ENCODE measurements at places on chromosomes 2 and 18.

DNA sequence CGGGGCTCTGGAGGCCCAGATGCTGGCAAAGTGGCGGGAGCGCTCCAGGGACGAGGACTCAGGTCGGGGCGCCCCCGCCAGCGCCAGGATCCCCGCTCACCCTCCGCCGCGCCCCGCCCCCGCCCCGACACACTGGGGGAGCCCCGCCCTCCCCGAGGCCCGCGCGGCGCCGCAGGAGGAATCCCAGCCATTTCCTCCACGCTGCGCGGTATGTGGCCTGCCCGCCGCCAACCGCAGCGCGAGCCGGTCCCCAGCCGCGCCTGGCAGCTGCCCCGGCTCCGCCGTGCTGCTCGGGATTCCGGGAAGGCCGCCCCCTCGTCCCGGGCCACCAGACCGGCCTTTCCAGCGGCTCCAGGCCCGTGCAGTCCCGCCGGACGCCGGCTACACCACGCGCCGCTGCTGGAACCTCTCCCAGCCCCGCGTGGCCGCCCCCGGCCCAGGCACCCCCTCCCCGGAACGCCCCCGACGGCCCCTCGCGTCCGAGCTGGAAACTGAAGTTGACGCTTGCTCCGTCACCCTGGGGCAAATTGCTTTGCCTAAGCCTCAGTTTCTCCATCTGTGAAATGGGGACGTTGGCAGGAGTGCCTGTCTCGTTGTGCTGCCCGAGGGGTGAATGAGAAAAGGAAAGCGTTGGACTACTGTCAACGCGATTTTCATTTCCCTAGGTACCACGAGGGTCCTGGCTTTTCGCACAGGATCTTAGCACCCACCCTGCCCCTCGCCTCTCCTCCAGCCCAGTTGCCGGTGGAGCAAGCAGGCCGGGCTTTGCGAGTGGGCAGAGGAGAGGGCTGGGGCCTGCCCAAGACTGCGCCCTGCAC, 53.6 kb downstream of the PKDCC start:
- no peak for DNase-seq

GRCh38 chr18:22427822-22428549, 10.3 kb upstream of the CTAGE1 start:
- no peak for DNase-seq

GRCh38 chr2:113283704-113284284, 5.1 kb upstream of the PAX8 start:
- peak; percentile 88 for DNase-seq

DNA sequence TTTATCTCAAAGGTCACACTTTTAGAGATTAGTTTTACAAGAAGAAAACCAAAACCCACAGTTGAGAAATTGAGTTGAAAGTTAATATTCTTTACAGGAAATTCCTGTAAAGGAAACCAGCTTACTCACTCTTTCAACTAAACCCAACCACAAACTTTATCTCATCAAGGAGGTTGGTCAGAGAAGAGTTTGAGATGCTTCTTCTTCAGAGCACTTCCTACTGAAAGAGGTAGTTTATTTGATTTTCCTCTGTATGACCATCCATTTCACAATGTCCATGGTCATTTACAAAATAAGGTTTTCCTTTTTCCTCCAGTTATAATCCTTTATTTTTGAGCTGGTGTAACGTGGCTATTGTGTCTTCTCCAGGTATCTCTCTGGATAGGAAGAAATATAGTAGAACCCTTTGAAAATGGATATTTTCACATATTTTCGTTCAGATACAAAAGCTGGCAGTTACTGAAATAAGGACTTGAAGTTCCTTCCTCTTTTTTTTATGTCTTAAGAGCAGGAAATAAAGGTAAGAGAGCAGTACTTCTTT, 4.5 kb upstream of the IL18RAP start:
- peak; percentile 14 for DNase-seq

GRCh38 chr2:205754285-205754923, 72.1 kb downstream of the NRP2 start:
- DNase-seq: no peak

DNA sequence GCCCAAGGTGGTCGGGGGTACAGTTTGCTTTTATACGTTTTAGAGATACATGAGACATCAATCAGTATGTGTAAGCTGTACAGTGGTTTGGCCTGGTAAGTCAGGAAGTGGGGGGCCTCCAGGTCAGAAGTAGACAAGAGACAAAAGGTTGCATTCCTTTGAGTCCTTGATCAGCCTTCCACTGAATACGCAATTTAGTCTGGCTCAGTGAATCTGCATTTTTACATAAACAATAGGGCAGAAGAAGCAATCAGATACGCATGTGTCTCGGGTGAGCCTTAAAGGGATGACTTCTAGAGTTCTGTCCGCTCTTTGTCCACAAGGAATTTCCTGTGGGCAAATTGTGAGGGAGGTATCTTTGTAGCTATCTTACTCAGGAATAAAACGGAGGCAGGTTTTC, 87.2 kb downstream of the SOWAHC start:
- DNase-seq: no peak

- no peak for DNase-seq
Observed at GRCh38 chr2:85506768-85507181, 32.2 kb upstream of the MAT2A start.

- DNase-seq: no peak
Observed at GRCh38 chr18:27206411-27206810, 21.3 kb upstream of the CHST9 start.

GRCh38 chr18:45775743-45776142, 49.7 kb upstream of the SIGLEC15 start:
- no peak for DNase-seq

GRCh38 chr2:46847185-46847710, 68.4 kb downstream of the MCFD2 start:
- peak; percentile 80 for DNase-seq

GRCh38 chr2:3476321-3476984, 42.9 kb downstream of the ADI1 start:
- no peak for DNase-seq

GRCh38 chr2:168912901-168913369, 11.8 kb downstream of the G6PC2 start:
- DNase-seq: no peak

- no peak for DNase-seq
Observed at GRCh38 chr2:108351889-108352288, 25.9 kb upstream of the SULT1C4 start.

- DNase-seq: no peak
Observed at GRCh38 chr2:212537726-212538304, 787 bp downstream of the ERBB4 start.

GRCh38 chr2:10452956-10453904, 5.1 kb upstream of the ODC1 start:
- no peak for DNase-seq

- DNase-seq: peak; percentile 47
Observed at GRCh38 chr2:175036582-175037018, 31.4 kb upstream of the CHN1 start.

DNA sequence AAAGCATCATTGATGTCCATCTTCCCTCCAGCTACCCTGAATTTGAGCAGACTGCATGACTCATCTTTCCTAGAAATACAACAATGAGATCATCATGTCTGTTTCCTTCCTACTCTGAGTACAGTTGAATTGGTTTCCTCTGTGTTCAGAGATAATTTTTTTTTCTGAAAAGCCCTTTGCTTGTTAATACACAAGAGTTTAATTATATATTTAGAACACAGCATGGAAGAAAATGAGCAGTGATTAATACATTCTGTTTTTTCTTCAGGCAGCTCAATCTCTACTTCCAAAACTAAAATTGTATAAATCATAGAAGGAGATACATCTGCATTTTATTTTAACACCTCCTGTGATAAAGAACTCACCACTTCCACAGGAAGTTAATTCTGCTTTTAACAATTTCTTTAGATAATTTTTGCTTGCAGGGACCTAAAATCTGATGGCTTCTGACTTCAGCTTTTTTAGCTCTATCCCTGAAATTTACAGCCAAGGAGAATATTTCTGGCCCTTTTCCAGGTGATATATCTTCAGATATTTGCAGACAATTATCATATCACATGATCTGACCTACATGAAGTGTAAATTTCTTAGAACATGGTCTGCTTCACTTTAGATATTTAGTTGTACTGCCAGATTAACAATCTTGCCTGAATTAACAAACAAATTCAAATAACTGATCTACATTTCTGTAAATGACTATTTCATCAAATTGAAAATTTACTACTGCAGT, 249.0 kb downstream of the TRIB2 start:
- peak; percentile 86 for DNase-seq

- no peak for DNase-seq
Observed at GRCh38 chr2:19070886-19071285, 287.5 kb downstream of the OSR1 start.

DNA sequence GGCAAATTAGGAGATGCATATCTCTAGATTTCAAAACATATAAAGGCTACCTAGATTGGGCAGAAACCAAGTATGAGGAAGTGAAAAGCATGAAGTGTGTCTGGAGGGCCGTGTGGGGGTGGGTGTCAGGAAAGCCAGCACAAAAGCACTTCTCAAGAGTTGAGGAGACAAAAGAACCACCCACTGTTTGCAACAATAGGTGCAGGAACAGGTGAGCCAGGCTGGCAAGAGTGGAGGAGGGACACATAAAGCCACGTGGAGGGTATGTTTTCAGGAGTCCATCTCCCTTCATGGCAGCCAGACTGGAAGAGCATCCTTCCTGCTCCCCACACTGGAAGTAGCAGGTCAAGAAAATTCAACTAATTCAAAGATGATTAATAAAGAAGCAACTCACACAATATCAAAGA, 96.4 kb downstream of the CERS6 start:
- DNase-seq: no peak

DNA sequence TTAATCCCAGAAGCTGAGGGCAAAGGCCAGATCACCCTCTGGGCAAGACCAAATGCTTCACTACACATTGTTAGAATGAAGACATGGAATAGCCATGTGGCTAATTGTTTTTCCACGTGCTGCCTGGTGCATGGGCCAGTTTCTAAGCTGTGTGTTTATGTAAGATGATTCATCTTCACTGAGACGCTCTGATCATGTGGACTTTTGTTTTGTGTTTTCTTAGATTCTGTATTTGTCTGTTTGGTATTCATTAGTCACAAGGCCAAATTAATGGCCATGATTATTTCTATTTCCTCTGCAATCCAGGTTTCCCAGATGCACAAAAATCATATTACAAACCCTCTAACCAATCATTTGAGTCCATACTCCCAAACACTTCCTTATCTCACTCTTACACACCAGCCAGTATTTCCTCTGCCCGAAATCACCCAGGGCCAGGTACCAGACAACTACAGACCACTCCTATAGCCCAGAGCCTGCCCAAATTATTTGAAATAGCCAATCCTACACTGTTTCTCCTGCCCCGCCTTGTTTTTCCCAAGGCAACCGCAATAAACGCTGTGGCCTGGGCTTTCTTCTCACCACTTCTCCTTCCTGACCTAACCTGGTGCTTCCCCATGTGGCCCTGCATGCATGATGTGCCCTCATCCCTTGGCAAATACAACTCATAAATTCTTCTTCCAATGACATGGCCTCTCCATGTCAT, 94.2 kb upstream of the SP3 start:
- DNase-seq: peak; percentile 87

- DNase-seq: no peak
Observed at GRCh38 chr2:162072976-162073887, 783 bp downstream of the DPP4 start.

- DNase-seq: no peak
Observed at GRCh38 chr18:5466256-5466655, 77.5 kb downstream of the EPB41L3 start.

GRCh38 chr2:98324181-98324580, 22.1 kb upstream of the CNGA3 start:
- DNase-seq: no peak

DNA sequence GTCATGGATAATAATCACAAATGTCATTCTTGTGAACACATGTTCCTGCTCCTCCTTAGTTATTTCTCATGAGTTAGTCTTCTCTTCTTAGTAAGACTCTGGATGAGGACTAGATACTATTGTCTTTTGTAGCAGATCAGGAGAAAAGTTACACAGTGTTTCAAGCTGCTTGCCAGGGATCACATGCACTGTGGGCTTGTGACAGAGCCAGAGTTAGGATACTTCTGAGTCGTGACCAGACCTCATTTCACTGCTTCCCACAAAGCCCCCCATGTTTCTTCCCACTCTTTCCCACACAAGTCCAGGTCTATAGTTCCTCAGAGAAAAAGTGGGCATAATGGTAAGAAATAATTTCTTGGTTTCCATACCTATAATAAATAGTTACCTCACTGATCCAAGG, 80.2 kb upstream of the LRATD1 start:
- DNase-seq: no peak

GRCh38 chr2:39622860-39623259, 42.9 kb upstream of the TMEM178A start:
- no peak for DNase-seq

DNA sequence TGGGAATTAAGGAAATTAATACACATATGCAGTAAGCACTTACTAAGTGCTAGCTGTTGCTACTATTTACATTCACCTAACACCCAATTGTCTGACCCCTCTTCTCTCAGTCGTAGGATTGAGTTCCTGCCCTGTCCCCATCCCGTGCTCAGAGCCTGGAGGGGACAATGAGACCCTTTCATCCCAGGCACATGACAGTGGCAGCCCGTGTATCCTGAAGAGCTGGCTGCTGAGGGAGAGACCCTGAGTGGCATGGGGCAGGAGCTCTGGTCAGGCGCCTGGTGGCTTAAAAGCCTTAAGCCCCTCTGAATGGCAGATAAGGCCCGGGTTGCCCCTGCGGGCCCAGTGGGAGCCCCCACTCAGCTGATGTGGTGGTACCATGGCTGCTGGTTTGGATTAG, 99.0 kb downstream of the DYSF start:
- DNase-seq: no peak

- peak; percentile 92 for DNase-seq
Observed at GRCh38 chr2:24269265-24269664, 91.1 kb downstream of the ITSN2 start.

DNA sequence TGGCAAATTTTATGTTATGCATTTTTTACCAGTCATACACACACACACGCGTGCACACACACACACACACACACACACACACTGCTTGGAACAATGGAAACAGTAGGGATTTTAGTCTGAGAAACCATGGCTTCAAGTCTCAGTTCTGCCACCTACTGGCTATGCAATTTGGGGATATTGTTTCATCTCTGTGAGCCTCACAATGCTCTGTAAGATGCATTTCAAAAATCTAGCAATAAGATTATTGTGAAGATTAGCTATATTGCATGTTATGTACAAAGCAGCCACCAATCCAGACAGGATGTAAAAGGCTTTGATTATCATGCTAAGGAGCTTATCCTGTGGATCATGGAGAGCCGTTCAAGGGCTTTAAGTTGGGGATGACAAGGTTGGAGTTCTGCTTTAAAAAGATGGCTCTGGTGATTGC, 401.4 kb downstream of the NBAS start:
- DNase-seq: peak; percentile 49

GRCh38 chr2:240463866-240464481, 28.5 kb downstream of the GPC1 start:
- DNase-seq: no peak

DNA sequence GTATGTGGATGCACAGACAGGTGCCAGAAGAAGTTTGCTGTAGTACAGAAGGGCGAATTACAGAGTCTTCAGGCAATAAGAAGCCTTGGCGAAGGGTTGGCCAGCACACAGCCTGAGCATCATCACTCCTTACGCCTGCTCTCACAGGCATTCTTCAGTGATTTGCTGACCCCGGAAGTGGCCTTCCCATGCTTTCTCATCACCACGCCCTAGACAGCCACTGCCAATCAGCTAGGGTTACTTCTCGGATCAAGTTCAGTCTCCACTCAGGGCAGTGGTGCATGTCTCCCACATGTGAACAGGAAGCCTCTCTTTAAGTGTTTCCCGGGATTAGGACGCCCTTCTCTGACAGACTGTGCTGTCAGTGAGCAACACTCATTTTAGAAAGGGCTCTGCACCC, 81.8 kb downstream of the C1QL2 start:
- DNase-seq: no peak
